ENCODE measurements at places on chromosomes 11 and 22.

GRCh38 chr11:2644844-2645778 lies 54.7 kb downstream of the KCNQ1OT1 start:
- no peak for DNase-seq

- no peak for DNase-seq
These were observed 56.5 kb upstream of the CABP7 start for GRCh38 chr22:29663180-29663821.

DNA sequence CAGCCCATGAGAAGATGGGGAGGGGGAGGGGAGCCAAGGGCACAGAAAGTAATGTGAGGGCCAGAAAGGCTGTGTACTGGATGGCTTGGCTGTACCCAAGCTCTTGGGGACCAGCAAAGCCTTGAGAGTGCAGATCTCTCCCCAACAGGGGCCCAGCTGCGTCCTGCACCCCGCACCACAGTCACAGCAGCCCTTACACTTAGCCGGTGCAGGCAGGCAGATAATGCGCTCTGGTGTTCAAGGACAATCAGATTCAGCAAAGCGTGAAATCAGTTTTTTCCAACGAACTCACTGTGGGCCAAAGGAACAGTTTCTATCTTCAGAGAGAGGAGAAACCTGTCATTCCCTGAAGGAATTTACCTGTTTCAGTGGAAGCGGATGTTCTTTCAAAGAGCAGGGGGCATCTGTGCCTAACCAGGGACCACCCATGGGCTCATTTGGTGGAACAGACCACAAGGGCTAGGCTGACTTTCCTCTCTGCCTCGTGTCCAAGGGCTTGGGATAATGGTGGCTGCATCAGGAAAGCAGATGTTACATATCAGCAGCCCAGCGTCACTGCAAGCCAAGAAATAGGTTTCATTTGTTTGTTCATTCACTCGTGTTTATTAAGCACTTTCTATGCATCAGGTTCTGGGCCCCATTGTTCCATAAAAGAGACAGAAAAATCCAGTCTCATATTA lies 81.2 kb upstream of the SPON1 start:
- DNase-seq = no peak

DNA sequence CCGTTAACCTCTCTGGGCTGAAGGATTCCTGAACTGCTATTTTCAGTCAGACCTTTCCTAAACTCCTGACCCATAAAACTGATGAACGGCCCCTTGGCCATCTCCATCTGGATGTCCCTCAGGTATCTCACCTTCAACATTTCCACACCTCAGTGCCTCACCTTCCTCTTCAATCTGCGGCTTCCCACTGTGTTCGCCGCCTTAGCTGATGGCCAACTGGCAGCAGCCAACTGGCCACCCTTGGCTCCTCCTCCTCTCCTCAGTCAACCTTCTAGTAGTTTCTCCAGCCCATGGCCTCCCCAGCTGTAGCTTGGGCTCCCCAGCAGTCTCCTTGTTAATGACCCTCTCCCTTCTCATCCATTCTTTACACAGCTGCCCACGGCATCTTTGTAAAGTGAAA lies 55.0 kb upstream of the PHOX2A start:
- DNase-seq = no peak

DNA sequence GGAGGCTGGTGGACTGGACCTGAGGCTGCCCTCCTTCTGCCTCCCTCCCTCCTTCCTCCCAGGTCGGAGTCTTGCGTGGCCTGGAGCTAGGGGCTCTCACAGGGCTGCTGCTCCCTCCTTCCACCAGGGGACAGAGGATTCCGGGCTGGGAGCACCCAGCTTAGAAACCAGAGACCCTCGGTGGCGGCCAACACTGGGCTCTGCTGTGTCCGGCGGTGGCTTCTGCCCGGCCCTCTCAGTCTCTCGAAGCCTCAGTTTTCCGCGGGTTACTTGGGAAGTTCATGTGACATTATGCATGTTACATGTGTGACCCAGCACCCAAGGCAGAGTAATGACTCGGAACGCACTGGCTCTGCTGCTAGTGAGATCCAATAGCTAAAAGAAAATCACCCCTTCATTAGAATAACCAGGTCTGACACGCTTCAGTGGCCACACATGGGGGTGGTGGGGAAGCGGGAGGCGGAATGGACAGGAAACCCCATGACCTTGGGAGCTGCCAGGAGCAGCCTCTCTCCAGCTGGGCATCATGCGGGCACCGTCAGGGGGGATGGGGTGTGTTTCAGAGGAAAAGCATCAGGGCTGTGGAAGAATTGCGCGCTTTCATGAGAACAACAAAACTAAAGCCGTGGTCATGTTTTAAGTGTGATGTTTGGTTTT lies 5.9 kb upstream of the MRGPRG start:
- DNase-seq = no peak

DNA sequence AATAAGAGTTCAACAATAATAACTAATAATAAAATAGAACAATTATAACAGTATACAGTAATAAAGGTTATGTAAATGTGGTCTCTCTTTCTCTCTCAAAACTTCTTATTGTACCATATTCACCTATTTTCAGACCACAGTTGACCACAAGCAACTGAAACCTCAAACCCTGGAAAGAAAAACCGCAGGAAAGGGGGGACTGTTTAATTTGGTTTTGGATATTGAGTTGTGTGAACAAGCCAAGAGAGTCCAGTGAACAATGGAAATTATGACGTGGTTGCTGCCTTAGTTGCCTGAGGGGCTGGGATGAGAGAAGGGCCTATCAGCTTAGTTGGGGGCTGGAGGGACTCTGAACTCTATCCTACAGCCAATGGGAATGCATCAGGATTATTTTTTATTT lies 178.7 kb upstream of the POU2AF2 start:
- DNase-seq = no peak

- DNase-seq = no peak
These were observed 18.6 kb downstream of the GLYATL1 start for GRCh38 chr11:58957922-58958321.

DNA sequence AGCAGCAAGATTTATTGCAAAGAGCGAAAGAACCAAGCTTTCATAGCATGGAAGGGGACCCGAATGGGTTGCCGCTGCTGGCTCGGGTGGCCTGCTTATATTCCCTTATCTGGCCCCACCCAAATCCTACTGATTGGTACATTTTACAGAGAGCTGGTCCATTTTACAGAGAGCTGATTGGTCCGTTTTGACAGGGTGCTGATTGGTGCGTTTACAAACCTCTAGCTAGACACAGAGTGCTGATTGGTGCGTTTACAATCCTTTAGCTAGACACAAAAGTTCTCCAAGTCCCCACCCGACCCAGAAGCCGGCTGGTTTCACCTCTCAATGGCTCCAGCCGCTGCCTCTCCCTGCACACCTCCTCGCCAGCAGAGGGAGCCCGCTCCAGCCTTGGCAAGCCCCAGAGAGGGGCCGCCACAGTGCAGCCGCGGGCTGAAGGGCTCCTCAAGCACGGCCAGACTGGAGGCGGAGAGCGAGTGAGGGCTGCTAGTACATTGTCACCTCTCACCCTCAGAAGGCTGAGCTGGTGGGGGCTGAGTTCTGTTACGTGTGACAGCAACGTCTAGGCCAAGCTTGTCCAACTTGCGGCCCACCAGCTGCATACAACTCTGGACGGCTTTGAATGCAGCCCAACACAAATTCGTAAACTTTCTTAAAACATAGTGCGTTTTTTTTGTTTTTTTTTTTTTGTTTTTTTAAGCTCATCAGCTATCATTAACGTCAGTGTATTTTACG lies 8.7 kb downstream of the PTH start:
- DNase-seq = no peak

GRCh38 chr22:37439347-37439746 lies 12.1 kb upstream of the ELFN2 start:
- no peak for DNase-seq

DNA sequence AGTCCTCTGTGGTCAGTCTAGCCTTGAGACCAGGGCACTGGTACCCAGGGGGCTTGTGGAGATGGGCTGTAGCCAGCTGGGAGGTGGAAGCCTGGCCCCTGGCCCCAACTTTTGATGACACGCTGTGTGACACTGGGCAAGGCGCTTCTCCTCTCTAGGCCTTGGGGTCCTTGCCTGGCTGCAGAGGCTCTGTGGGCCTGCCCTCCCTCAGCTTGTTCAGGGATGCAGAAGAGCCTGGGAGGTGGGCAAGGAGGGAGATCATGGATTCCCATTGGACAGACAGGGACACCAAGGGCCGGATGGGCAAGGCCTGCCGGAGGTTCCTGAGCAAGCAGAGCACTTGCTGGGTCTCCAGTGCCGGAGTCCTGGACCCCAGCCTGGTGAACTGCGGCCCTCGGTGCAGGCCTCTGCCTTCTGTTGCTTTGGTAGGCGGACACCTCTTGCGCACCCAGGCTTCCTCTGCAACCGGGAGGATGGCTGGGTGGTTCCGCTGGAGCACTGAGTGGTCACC lies 1.3 kb upstream of the PPP2R5B start:
- DNase-seq = no peak

GRCh38 chr11:57512646-57513451 lies 2.7 kb downstream of the SLC43A1 start:
- DNase-seq = no peak

DNA sequence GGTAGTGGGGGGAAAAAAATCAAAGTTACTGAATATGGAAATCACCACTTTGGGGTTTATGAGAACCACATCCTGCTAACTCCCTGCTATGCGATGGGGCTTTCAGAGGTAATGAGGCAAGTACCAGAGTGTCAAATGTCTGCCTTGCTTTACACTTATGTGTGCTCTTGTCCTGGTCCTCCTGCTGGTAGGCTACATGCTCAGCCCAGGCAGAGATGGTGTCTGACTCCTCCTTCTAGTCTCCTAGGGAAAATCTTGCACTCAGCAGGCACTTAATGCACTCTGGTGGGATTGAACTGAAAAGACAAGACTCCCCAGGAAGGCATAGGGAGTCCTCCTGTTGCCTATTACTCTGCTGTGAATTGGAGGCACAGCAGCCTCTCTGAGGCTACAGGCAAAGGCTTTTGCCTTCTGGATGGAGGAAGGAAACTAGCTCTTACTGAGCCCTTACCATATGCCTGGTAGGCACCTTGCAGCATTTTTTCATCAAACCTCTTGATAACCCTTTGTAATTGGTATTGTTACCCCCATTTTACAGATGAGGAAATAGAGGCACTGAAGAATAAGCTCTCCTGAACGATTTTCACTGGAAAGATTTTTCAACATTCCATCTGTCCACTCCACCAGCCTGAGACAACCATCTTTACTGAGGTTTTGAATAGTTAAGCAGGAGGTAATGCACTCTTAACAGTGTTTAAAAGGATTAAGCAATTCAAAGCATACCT lies 132.1 kb upstream of the PAX6 start:
- no peak for DNase-seq

DNA sequence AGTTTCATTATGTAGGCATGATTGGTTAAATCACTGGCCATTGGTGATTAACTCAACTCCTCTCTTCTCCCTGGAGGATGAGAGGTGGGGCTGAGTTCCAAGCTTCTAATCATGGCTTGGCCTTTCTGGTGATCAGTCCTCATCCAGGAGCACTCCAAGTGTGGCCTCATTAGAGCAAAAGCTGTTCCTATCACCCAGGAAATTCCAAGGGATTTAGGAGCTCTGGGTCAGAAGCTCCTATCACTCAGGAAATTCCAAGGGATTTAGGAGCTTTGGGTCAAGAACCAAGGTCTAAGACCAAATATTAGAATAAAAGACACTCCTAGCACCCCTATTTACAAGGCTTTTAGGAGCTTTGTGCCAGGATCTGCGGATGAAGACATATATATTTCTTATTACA lies 168.0 kb upstream of the BDNF start:
- DNase-seq = no peak

DNA sequence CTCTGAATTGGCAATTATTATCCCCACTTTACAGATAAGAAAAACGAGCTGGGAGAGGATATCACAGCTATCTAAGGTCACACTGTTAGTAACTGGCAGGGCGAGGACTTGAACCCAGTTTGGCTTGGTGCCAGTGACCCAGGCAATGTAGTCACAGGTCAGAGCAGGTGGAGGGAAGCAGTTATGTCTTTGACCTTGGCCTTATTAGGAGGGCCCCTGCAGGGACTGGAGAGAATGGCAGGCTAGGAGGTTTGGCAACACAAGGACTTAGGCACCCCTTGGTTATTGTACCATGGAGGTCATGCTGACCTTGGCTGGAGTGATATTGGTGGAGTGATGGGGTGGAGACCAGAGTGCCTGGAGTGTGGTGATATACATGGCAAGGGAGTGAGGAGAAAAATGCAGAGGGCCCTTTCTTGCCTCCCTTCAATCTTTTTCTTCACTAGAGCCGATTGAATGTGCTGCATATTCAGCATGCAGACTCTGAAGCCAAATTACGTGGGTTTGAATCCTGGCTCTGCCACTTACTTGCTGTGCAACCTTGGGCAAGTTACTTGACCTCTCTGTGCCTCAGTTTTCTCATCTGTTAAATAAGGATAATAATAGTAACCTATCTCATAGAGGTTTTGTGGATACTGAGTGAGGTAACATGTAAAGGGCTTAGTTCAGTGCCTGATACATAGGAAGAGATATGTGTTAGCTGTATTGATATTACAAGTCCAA lies 92.7 kb upstream of the TBCEL start:
- no peak for DNase-seq

DNA sequence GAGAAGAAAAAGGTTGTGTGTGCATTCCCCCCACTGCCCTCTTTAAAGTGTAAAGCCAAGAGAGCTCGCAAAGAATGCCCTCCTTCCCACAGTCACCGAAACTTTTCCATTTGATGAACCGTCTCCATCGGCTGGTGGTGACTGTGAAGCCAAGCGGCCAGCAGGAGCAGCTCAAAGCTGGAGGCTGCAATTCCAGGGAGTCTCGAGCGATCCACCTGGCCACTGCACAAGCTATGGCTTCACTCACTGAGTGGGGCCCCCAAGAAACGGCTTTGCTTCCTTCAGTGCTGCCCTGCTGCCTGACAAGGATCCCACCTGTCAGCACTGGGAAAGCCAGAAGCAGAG lies 117.7 kb downstream of the ABTB2 start:
- no peak for DNase-seq

DNA sequence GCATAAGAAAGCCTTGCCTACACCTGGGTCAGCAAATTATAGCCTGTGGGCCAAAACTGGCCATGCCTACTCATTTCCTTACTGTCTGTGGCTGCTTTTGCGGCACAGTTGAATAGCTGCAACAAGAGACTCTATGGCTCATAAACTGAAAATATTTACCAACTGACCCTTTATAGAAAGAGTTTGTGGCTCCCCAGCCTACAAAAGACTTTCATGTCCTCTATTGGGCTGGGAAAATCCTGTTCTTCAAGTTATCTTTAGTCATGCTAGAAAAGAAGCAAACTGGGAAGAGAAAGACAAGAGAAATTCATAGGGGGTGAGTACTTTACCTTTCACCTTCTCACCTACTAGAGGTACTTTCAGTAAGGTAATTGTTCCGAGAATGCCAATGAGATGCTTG lies 175.1 kb downstream of the SWAP70 start:
- no peak for DNase-seq

- no peak for DNase-seq
These were observed 49.9 kb downstream of the ARFGAP3 start for GRCh38 chr22:42807185-42807584.

Measured in T1000 (cell line).